Esophagus squamous epithelium (tissue), 5 donors: ENCODE measurements at places on chromosomes 5 and 9. TPM values are rescaled to one million over a fixed set of nuclear protein-coding genes. Genes with fewer than 3 reads are reported as not detected.

- H3K36me3 ChIP-seq = peaks cover 6% of the 10 kb centered on the region
- H3K27me3 ChIP-seq = no peaks in the 10 kb centered on the region
- peaks cover 34% of the 10 kb centered on the region for H3K4me1 ChIP-seq
Measured at GRCh38 chr9:33329117-33329563, 38.8 kb downstream of the NFX1 start.

EIF4E1B gene
- total RNA-seq = not detected

GMCL2 gene
- total RNA-seq = not detected

GRCh38 chr5:88880201-88880600, 2.8 kb downstream of the MEF2C start:
- no peaks in the 10 kb centered on the region for H3K4me1 ChIP-seq
- DNase-seq = no peak
- H3K4me3 ChIP-seq = peak overlapping the region; percentile 59
- peak overlapping the region; percentile 90 for H3K27ac ChIP-seq
- no peaks in the 10 kb centered on the region for H3K36me3 ChIP-seq

DNA sequence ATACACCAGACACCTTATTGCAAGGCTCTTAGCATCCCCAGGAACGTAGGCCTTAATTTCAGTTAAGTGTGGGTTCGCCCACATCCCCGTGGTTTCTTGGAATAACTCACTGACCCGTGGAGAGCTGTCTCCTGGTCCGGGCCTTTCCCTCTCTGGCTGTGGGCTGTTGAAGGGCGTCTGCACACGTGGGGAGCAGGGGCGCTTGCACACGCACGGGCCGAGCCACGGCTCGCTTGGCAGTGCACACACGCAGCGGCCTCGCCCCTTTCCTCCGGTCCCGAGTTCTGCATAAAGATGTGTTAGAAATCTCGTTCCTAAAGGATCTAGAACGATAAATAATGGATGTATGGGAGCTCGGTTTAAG, 141.9 kb downstream of the PBX3 start:
- no peaks in the 10 kb centered on the region for H3K27me3 ChIP-seq
- H3K4me3 ChIP-seq = peak overlapping the region; percentile 29
- no peaks in the 10 kb centered on the region for H3K36me3 ChIP-seq
- no peak for DNase-seq
